AG09309 (cell line): ENCODE measurements at places on chromosomes 1 and 21.

GRCh38 chr1:186839041-186839400 lies 10.3 kb downstream of the PLA2G4A start:
- no peak for DNase-seq

- no peak for DNase-seq
Measured at GRCh38 chr21:39632796-39633442, 20.2 kb downstream of the B3GALT5 start.

DNA sequence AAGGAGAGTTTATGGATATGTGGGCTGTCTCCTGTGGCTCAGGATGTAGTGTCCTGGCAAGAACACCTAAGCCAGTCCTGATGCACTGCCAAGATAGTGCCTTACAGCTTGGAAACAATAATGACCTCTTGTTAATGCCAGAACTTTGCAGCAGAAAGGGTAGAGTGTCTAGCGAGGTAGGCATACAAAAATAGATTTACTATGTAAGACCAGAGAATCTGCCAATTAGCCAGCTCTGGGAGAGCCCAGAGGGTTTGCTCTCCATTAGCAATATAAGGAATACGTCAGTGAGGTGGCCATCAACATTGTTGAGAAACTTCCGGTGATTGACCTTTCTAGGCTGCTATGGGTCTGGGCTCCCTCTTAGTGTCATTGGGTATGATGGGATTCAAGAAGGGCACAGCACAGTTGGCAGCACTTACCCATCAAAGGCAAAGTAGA lies 178.5 kb upstream of the GALNT2 start:
- DNase-seq, result no peak

DNA sequence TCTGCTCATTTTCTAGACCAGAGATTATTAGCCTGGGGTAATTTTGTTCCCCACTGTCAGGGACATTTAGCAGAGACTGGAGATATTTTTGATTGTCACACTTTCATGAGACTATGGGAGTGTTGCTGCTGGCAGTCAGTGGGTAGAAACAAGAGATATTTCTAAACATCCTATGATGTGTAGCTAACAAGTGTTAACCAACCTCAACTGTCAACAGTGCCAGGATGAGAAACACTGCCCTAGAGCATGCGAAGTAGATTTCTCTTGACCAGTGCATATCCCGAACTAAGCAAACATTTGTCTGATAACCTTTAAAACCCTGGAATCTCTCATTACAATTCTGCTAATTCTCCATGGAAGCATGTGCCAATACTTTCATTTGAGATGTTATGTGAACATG lies 607.4 kb upstream of the TMPRSS15 start:
- DNase-seq, result no peak

GRCh38 chr21:45830720-45831366 lies 150.7 kb upstream of the COL6A1 start:
- DNase-seq, result no peak

GRCh38 chr1:6975331-6976043 lies 190.2 kb downstream of the CAMTA1 start:
- no peak for DNase-seq

- no peak for DNase-seq
Measured at GRCh38 chr1:150976879-150977694, 2.5 kb upstream of the CERS2 start.

DNA sequence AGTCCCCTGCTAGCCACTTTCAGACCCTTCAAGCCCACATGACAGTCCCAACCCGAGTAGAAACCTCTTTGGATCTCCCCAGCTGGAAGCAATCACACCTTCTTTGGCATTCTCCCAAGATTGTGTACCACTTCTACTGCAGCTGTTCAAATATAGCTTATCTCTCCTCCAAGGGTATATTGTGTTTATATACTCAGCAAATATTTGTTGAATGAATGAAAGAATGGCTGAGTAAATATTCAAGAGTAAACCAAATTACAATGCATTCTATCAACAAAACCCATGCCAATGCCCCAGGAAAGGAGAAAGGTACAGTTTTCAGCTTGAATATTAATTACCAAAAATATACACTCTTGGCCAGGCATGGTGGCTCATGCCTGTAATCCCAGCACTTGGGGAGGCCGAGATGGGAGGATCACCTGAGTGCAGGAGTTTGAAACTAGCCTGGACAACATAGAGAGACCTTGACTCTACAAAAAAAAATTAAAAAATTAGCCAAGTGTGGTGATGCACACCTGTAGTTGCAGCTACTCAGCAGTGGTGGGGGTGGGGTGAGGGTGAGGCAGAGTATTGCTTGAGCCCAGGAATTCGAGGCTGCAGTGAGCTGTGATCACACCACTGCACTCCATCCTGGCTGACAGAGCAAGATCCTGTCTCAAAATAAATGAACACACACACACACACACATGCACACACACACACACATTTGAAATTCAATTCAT lies 68.5 kb downstream of the NIBAN1 start:
- DNase-seq, result no peak

DNA sequence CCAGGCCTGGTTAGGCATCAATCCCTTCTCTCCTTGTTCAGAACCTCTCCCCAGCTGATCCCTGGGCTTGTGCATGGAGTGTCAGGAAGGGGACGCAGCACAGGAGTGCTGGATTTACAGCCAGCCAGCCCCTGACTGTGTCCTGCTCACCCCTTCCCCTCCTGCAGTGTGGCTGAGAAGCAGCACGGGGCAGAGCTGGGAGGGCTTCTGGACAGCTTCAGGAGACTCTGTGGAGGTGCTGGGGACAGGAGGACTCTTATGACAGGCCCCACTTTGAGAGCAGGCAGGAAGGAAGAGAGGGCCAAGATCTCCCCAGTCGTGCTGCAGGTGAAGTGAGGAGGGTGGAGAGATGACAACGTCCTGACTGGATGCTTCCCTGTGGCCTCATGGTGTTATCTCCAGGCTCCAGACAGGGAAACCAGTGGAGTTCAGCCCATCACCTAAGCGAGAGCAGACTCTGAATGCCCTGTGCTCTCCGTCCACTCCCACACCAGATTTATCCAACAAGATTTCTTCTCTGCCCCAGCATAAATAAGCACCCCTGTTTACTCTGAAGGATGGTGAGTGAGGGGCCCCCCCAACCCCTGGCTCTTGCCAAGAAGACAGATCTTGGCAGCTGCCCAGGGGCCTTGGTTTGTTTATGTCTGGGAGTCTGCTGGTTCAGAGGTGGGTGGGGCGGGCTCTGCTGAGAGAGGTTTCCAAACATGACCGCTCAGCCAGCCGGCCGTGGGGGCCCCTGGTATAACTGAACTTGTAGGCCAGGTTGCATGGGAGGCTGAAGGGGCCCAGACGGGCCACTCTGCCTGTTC lies 21.3 kb downstream of the TMCC2 start:
- DNase-seq, result no peak

- no peak for DNase-seq
Measured at GRCh38 chr1:212827171-212827776, 20.2 kb downstream of the SPATA45 start.

GRCh38 chr1:219027146-219027673 lies 146.5 kb upstream of the LYPLAL1 start:
- DNase-seq, result no peak

- DNase-seq, result no peak
Measured at GRCh38 chr1:46646844-46647243, 21.3 kb downstream of the ATPAF1 start.

GRCh38 chr1:9291914-9292360 lies 757 bp upstream of the SPSB1 start:
- no peak for DNase-seq
